Karpas-422 (cell line): ENCODE measurements at places on chromosomes 4 and X. TPM values are rescaled to one million over a fixed set of nuclear protein-coding genes. Genes with fewer than 3 reads are reported as not detected.

The CTAG2 gene
- total RNA-seq: 15.5 TPM in 1 of 2 replicates, not detected in the other

The ASB9 gene
- not detected in 2 replicates for total RNA-seq

- no peaks in the 10 kb centered on the region for H3K27me3 ChIP-seq
- no peak overlapping the region for H3K27ac ChIP-seq
- H3K4me1 ChIP-seq: peaks cover 5% of the 10 kb centered on the region
- no peak for DNase-seq
- no peak overlapping the region for H3K4me3 ChIP-seq
Observed at GRCh38 chr4:55887594-55887993, 34.1 kb downstream of the EXOC1 start.

The GLUD2 gene
- 0.07 and 0.11 TPM in 2 replicates for total RNA-seq

The KLB gene
- total RNA-seq: not detected in 2 replicates

DNA sequence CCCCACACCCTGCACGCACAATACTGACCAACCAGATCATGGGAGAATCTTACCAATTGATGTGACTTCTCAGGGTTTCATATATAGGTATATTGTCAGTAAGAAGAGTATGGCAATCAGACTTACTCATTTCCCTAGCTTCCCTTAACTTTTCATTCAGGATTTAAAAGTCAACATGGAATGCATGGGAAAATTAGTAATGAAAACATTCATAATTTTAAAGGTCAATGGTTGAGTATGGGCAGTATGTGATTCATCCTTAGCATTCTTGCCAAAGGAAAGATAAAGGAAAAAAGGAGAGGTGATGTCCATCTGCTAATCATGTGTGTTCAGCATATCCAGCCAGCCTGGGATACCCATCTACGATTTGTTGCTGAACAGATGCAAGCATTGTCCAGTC lies 4.0 kb downstream of the DIPK2B start:
- H3K27me3 ChIP-seq: no peaks in the 10 kb centered on the region
- H3K4me1 ChIP-seq: no peaks in the 10 kb centered on the region
- H3K36me3 ChIP-seq: no peaks in the 10 kb centered on the region
- no peak overlapping the region for H3K27ac ChIP-seq
- no peak for DNase-seq
- no peak overlapping the region for H3K4me3 ChIP-seq

DNA sequence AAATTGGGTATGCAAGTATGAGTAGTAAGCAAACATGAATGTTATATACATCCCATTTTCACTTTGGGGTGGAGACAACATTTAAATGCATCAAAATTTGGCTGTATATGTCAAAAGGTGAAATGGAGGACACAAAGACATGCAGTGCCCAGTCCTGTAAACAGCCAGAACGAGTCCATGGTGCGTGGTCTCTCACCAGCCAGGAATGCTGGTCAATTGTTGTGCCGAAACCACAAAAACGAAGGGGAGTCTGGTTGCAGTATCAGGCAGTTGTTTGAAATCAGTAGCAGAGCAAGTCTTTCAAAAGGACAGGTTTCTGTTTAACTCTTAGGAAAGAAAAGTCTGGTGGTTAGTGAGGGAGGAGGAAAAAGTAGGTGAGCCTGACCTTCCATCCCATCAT lies 22.3 kb upstream of the RNF150 start:
- DNase-seq: no peak
- no peaks in the 10 kb centered on the region for H3K36me3 ChIP-seq
- no peak overlapping the region for H3K4me3 ChIP-seq
- no peaks in the 10 kb centered on the region for H3K4me1 ChIP-seq

- H3K36me3 ChIP-seq: no peaks in the 10 kb centered on the region
- no peaks in the 10 kb centered on the region for H3K27me3 ChIP-seq
Observed at GRCh38 chrX:54248309-54248708, 65.3 kb upstream of the FAM120C start.

GRCh38 chr4:8725071-8725841 lies 132.7 kb downstream of the CPZ start:
- no peaks in the 10 kb centered on the region for H3K27me3 ChIP-seq
- no peak for DNase-seq
- no peak overlapping the region for H3K27ac ChIP-seq
